ENCODE measurements at places on chromosomes 13 and 19.

DNA sequence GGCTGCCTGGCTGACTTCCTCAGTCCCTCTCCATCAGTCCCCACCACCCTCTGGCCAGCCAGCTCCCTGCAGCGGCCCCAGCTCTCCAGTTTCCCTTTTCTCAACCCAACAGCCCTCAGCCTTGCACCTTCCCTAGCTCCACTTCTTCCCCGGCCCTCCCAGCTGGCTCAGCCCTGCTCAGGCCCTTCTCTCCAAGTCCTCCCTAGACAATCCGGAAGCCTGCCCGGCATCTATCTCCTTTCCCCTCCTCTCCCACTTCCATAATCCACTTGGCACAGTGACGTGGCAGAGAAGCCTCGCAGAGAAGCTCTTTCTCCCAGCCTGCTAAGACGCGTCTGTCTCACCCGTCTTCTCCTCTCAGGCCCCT, 1.1 kb downstream of the UBXN6 start:
- DNase-seq = peak; percentile 67

DNA sequence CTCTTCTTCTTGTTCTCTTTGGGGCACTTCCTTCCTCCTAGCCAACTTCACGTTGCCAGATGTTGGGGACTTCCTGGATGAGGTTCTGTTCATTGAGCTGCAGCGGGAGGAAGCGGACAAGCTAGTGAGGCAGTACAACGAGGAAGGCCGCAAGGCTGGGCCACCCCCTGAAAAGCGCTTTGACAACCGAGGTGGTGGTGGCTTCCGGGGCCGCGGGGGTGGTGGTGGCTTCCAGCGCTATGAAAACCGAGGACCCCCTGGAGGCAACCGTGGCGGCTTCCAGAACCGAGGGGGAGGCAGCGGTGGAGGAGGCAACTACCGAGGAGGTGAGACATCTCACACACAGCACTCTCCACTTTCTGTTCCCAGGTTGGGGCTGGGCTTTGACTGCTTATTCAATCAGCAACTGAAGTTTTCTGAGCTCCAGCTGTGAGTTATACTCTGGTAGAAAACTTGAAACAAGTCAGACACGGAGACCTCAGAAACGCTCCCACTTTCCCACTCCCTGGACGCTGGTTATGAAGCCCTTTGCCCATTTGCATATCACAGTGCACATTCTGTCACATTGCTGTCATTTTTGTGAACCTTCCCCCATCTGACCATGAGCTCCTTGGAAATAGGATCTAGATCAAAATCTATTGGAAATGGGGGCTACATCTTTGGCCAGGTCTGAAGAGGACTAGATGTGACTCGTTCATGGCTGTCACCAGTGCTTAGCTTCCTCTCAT, 7.2 kb upstream of the CCDC97 start:
- no peak for DNase-seq

DNA sequence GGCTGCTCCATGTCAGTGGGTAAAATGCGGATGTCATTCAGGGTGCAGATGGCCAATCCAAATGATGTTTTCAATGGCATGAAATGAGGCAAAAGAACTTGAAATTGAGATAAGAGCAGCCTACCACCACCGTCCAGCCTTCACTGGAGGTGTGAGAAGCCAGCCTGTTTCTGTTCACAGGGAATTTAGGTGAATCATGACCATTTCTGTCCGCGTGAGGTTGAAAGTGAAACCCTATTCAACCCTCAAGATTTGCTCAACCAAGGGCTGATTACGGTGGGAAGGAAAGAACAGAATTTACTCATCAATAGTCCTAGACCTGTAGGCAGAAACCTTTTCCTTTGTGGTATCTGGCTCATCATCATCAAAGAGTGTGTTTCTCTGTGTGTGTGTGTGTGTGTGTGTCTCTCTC, 370.7 kb downstream of the COG6 start:
- no peak for DNase-seq

GRCh38 chr13:23069566-23069965, 111.2 kb upstream of the SGCG start:
- DNase-seq = peak; percentile 59

- DNase-seq = no peak
Observed at GRCh38 chr13:33710924-33711323, 107.0 kb upstream of the RFC3 start.

DNA sequence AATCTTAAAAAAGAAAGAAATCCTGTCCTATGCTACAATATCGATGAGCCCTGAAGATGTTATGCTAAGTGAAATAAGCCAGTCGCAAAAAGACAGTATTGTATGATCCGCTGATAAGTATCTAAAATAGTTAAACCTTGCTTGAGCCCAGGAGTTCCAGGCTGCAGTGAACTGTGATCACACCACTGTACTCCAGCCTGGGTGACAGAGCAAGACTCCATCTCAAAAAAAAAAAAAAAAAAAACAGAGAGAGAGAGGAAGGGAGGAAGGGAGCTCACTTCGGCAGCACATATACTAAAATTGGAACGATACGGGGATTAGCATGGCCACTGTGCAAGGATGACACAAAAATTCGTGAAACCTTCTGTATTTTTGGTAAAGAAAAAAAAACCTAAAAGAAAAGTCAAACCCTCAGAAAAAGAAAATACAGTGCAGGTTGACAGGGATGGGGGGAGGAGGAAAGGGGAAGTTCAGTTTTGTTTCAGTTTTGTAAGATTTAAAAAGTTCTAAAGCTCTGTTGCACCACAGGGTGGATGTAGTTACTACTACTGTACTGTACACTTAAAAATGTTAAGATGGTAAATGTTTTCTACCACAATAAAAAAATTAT, 8.4 kb downstream of the CLASRP start:
- DNase-seq = no peak

DNA sequence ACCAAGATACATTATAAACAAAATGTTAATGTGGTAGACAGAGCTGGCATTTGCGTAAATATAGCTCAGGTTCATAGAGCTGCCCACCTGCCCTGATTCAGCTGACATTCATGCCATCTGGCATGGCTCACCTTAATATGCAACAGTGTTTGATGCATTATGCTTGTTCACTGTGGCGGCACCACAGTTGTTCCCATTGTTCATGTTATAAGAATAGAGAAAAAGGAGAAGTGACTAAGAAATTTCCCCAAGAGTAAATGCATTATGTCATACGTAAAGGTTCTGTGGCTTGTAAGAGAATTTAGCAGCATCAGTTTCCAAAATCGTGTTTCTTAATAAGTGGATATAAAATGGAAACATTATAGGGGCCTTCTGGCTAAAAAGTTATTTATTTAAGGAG, 4.5 kb downstream of the CCNA1 start:
- peak; percentile 69 for DNase-seq

DNA sequence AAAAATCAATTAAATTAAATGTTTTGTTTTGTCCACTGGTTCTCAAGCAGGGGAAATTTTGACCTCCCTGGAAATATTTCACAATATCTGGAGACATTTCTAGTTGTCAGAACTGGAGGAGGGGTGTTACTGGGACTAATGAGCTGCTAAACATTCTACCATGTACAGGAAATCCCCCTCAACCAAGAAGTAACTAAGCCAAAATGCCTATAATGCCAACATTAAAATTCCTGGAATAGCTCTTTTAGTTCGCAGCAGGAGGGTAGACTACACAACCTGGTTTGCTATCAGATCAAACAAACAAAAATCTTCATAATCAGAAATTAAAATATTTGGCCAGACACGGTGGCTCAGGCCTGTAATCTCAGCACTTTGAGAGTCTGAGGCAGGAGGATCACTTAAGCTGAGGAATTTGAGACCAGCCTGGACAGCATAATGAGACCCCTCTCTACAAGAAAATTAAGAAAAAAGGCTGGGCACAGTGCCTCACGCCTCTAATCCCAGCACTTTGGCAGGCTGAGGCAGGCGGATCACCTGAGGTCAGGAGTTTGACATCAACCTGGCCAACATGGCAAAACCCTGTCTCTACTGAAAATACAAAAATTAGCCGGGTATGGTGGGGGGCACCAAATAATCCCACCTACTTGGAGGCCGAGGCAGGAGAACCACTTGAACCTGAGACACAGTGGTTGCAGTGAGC, 13.7 kb upstream of the SMARCA4 start:
- DNase-seq = no peak

GRCh38 chr19:40279120-40279551, 6.0 kb downstream of the AKT2 start:
- DNase-seq = peak; percentile 86

GRCh38 chr19:3575949-3576673, 3.4 kb downstream of the HMG20B start:
- DNase-seq = no peak

DNA sequence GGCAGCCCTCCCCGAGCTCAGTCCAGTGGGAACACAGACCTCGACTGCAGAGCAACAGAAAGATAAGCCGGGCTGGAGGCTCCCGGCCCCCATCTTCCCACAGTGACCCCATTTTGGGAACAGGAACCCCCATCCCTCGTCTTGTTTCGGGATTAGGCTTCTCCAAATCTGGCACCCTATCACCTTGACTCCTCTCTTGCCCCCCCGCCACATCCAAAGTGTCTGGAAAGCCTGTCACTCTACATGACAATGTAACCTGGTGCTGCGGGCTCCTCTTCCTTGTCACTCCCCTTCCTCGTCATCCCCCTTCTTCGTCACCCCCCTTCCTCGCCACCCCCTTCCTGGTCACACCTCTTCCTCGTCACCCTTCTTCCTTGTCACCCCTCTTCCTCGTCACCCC, 10.1 kb downstream of the PAK4 start:
- no peak for DNase-seq

DNA sequence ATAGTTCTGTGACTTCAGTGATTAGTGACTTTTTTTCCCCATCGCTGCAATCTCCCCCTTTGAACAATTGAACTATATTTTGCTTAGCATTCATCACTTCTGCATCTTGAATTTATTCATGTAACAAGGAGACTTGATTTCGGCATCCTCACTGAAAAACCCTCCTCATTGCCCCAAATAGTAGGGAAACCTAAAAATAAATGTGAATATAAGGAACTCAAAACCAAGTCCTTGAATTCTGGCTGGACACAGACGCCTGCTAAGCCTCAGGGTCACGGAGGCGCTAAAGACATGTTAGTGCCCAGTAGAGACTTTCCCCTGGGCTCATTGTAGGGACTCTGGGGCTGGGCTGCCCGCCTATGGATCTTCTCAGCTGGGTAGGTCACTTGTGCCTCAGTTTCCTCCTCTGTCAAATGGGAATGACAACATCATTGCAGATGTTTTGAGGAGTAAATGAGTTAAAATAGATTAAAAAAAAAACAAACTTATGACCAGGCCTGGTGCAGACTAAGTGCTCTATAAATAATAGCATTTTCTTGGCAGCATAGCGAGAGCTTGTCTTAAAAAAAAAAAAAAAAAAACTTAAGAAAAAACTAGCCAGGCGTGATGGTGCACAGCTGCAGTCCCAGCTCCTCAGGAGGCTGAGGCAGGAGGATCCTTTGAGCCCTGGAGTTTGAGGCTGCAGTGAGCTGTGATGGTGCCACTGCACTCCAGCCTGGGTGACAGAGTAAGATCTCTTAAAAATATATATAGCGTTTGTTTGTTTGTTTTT, 1.8 kb upstream of the ADGRE5 start:
- no peak for DNase-seq
